Stimulated activated CD8-positive, alpha-beta memory T cell treated with anti-CD3 and anti-CD28 coated beads, Interleukin-4, amount 100 ng/mL, for 4 hours (primary cell): ENCODE measurements at places on chromosomes 2 and 18.

- DNase-seq, result no peak
These were observed 17.1 kb upstream of the ST3GAL5 start for GRCh38 chr2:85905891-85906290.

DNA sequence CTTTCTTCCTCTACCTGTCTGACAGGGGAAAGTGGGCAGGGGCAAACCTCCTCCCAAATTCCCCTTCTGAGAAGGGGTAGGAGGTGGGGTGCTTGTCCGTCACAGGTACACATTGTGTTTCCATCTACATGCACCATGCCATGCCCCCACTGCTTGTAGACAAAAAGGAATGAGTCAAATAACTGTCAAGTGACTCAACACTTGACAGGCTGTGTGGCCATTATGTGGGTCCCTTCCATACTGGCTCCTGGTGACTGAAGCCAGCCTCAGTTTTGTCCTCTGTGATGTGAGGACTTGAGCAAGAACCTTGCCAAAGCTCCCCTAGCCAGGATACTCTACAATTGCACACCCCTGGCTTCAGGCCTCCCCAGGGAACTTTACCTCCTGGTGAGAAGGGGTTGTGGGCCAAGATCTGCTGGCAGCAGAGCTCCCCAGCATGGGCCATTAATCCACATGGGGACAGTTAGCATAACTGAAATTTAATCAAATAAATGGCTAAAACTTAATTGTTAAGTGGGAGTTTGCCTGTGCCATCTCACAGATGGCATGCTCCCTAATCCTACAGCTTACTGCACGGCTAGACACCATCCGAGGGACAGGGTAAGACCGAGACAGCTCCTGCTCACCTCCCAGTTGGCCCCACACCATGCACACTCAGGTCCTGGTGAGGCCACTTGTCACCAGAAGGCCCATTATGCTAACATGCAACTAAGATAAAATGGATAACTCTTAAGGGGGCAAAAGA lies 140.2 kb downstream of the BCL11A start:
- no peak for DNase-seq

DNA sequence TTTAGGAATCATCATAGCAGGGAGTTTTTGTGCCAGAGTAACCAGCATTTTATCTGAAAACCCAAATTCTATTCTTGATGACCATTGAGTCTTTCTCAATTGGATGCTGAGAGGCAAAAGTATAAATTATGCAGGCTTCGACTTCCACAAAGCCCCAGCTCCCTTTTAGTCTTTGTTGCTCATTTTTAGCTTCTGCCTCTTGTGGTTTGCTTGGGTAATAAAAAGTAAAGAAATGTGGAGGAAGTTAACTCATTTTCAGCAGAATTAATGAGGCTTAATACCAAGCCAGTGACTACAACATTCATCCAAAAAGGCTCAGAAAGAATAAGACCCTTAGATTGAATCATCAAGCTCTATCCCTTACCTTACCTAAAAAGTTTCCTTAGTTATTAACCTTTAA lies 18.6 kb downstream of the ERMN start:
- no peak for DNase-seq

DNA sequence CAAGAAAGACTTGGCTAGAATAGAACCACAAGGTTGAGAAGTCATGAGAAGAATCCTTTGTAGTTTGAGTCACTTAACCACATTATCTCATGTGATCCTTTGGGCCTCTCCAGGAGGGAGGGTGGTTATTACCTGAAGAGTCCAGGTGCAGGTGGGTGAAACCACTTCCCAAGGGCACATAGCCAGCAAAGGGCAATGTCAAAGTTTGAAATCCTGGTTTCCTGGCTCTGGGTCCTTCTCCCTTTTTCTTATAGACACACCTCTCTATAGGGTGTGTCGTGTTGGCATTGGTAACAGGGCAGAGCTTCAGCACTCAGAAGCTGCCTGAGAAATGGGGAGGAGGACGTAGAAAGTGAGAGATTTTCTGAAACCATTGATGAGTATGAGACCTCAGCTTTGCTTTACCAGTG lies 137.9 kb downstream of the MGAT5 start:
- no peak for DNase-seq

DNA sequence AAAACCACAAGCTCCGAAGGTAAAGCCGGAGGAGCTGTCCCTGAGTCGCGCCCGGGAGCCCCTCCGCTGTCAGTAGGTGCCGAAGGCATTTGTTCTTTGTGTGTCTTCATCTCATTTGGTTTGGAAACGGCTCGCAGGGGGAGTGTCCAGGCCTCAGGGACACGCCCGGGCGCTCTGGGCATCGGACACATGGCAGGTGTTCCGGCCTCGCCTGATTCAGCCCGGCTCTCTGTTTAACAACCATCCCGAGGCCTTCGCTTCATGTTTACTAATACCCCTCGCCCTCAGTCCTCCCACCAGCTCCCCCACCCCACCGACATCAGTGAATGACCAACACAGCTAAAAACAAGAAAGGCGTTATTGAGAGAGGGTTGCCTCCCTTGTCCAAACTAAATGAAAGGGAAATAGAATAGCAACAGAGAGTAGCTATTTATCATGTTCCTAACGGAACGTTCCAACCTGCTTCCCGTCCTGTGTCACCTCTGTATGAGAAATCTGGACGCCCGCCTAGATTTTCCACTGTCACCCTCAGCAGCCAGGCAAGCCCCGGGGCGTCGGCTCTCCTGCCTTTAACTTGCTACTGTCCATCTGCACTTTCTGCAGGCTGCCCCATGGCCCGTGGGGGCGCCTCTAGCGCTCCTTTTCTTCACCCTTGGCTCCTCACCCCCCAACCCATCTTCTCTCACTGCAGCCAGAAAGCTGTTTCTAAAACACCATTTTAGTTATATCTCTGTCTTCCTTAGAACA lies 73.9 kb downstream of the MYCN start:
- DNase-seq, result no peak

- DNase-seq, result no peak
These were observed 4.5 kb upstream of the TOGARAM2 start for GRCh38 chr2:28976584-28976983.

- DNase-seq, result no peak
These were observed 210.1 kb upstream of the LRATD1 start for GRCh38 chr2:14422426-14422825.

- no peak for DNase-seq
These were observed 63.8 kb downstream of the RAPH1 start for GRCh38 chr2:203471323-203471722.

GRCh38 chr2:239502430-239503186 lies 101.8 kb upstream of the HDAC4 start:
- no peak for DNase-seq

DNA sequence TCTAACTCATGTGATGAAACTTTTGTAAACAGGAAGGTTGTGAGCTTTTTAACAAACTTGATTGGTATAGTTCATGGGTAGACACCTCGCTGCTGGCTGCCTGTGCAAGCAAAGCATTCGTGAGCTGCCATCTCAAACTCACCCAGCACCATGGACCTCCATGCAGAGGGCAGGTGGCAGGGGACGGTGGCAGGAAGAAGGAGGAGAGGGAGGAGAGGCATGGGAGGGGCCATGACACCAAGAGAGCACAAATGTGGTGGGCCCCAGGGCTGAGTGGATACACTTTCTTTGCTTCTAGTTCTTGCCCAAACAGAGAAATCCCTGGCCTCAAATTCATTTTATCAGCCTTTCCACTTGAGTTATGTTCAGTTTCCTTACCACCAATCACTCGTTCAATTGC lies 29.1 kb downstream of the AFG3L2 start:
- no peak for DNase-seq

- no peak for DNase-seq
These were observed 10.1 kb downstream of the MYO1B start for GRCh38 chr2:191255271-191255670.

- no peak for DNase-seq
These were observed 17.2 kb downstream of the NRXN1 start for GRCh38 chr2:51014759-51015158.

DNA sequence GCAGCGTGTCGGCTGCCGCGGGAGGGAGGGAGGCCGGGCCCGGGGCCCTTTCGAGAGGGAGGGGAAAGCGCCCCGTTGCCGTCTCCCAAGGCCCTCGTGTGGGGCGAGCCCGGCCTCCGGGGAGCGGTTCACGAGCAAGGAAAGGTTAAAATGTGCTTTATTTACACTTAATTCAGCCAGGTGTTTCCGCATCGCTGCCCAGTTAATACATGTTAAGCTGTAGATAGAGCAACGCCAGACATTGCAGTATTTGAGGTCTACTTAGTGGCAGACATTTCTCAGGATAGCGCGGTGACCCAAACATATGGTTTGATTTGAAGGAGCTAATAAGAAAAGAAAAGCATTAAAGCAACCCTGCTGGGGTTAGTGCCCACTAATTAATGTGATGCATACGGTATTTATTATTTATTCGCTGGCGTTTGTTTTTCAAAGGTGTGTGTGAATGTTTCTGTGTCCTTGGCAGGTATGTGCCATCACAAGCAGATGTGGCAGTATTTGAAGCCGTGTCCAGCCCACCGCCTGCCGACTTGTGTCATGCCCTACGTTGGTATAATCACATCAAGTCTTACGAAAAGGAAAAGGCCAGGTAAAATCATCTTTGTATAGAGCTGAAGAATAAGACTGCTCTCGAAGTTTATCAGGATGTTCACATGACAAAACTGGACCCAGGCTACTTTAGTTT lies 571 bp downstream of the EEF1B2 start:
- no peak for DNase-seq

DNA sequence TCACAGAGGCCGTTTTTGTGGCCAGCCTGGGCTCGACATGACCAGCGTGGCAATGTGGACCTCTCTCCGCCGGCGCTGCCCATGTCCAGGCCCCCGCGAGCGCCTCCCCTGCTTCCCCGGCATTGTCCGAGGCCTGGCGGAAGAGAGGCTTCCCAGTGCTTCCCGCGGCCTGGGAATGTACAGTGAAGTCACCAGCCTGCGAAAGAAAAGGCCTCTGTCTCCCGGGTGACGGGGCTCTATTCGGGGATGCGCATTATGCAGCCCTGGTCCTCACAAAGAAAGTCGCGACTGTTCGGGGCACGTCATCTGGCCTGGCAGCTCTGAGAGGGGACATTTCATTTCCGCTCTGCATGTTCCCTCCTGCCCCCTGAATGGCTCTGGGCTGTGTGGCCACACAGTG lies 109.2 kb upstream of the AGAP1 start:
- DNase-seq, result no peak

DNA sequence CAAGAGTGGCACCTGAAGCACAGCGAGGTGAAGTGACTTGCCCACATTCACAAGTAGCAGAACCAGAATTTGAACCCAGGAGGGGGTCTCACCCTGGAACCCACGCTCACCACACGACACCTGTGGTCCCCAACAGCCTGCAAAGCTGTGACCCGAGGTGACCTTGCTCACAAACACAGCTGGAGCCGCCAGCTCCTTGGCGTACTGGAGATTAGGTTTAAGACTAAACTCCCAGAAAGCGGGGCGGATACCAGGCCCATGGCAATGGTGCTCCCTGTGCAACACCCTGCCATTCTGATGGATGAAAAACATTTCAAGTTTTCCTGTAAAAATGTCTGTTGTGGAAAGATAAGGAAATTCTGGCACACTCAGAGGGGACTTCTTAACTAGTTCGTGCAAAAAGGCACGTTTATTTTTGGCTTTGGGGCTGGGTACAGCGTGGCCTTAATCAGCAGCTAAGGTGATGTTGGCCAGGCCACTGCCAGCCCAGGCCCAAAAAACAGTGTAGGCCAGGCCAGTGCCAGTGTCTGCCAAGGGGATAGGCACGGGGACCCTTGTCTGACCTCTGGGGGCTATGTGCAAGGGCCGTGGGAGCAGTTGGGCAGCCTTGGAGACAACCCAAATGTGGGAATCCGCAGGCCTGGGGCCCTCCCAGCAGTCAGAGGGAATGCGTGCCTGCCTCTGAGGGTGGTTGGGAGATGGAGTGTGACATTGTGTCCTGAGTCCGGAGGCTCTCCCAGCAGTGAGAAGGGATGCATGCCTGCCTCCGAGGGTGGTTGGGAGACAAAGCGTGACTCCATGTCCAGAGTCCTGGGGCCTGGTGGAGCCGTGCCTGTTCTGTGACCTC lies 185.0 kb upstream of the HS6ST1 start:
- DNase-seq, result no peak

DNA sequence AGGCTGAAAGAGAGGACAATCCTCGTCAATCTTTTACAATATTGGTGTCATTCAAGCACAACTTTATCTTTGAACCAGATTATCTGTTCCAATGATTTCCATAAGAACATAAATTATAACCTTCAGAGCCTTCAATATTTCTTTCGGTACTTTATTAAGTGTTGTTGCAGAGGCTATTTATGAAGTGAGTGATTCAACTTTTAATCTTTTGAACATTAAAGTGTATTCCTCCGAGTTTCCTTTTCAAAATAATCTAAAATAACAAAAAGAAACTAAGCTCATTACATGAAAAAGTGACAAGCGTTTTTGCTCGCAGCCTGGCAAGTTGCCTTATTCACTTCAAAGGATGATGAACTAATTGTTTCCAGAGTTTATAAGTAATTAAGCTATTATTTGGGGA lies 149.0 kb downstream of the MEIS1 start:
- no peak for DNase-seq

GRCh38 chr2:98027538-98027937 lies 31.8 kb upstream of the TMEM131 start:
- no peak for DNase-seq

DNA sequence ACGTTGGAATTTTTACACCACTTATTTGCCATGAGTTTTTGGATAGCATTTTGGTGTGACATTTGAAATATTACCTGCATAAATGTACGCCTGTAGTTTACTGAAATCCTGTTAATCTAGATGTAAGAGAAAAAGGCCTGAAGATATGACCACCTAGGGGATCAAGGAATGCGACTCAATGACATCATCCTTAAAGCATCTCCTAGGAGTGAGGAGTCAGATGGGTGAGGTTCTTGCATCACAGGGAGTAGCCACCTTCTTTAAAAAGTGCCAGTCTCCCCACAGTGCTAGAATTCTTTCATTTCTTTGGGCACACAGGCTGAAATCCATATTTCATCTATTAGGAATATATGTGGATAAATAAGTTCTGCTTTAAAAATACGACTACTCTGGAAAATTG lies 34.5 kb downstream of the ADCYAP1 start:
- DNase-seq, result no peak

GRCh38 chr2:34998741-34999140 lies 1356.8 kb upstream of the CRIM1 start:
- no peak for DNase-seq

GRCh38 chr2:183060571-183061231 lies 17.8 kb upstream of the DUSP19 start:
- no peak for DNase-seq

GRCh38 chr2:197184959-197185586 lies 125.5 kb downstream of the ANKRD44 start:
- no peak for DNase-seq

DNA sequence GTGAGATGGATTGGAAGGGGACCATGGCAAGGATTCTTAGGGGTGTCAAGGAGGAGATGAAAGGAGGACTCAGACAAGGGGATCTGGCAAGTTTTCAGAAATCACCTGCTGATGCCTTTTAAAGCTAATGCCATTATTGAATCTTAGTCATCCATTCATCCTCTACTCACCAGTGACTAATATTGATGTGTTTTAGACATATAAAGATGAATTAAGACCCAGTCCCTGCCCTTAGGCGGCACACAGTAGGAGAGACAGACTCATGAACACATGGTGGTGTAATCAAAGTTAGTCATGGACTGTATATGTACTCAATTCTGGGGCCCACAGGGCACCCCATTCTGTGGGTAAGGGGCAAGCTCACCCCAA lies 56.5 kb upstream of the ATL2 start:
- DNase-seq, result no peak
